ENCODE measurements at places on chromosomes 5 and 9.

- peak; percentile 82 for DNase-seq
Measured at GRCh38 chr9:122122903-122123632, 30.0 kb upstream of the TTLL11 start.

- no peak for DNase-seq
Measured at GRCh38 chr5:150734579-150735384, 24.0 kb downstream of the DCTN4 start.

GRCh38 chr9:109708451-109708945 lies 71.5 kb upstream of the PALM2AKAP2 start:
- no peak for DNase-seq

- DNase-seq: no peak
Measured at GRCh38 chr9:81621785-81622259, 67.5 kb downstream of the TLE1 start.

- DNase-seq: no peak
Measured at GRCh38 chr5:134069553-134069952, 44.9 kb upstream of the TCF7 start.

GRCh38 chr5:120446068-120446492 lies 18.0 kb upstream of the PRR16 start:
- no peak for DNase-seq

DNA sequence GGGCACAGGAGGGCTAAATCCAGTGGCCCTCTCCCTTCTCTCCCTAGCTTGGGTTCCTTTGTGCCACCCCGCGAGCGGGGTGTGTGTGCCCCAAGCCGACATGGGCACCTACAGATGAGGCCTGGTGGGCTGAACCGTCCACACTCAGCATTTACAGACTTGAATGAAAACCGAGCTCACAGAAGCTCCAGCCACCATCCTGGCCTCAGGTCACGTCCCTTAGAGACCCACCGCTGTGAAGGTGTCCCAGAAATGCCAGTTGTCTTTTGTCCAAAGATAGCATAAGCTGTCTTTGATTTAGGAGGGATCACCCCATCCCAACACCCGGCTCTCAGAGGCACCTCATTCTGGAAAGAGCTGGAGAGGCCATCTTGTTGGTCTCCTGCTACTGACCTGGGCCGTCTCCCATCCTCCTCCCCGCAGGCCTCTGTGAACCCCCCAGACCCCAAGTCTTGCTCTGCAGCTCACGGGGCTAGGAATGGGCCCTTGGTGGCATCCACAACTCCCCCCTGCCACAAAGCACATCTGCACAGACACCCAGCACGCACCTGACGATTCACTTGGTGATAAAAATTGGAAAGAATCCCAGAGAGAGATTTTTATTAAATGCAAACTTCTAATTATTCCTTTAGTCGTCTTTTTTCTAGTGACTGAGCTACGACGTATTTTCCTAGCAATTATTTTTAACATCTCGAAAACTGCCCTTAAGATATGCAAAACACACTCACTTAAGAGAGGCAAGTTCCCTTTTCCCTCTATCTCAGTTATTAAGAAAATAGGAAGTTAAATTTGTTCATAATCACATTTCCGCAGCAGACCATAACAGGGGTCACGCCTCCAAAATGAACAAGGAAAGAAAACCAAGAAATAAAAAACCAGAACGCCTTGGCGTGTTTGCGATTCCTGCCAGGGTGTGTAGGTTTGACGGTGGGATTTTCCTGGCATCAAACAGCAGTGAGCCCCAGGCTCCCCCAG lies 80.5 kb upstream of the LMX1B start:
- DNase-seq: no peak

DNA sequence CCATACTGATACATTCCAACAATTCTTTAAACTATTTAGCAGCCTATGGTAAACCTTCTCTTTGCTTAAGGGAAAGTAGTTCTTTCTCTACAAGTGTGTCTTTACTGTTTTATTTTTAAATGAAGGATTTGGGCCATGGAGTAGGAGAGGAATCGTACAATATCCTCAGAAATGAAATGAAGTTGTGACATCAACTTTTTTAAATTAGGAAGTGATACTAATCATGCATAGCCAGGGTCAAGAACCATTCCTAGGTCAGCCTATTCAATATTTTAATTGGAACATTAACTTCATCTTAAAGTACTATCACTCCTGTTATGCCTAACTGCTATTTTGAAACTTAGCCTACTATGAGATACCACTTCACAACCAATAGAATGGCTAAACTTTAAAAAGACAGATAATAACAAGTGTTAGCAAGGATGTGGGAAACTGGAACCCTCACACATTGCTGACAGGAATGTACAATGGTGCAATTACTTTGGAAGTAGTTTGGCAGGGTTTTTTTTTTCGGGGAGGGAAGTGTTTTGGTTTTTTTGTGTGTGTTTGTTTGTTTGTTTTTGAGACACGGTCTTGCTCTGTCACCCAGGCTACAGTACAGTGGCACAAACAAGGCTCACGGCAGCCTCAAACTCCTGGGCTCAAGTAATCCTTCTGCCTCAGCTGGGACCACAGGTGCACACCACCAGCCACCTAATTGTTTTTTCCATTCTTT lies 10.7 kb downstream of the AGTPBP1 start:
- DNase-seq: no peak

DNA sequence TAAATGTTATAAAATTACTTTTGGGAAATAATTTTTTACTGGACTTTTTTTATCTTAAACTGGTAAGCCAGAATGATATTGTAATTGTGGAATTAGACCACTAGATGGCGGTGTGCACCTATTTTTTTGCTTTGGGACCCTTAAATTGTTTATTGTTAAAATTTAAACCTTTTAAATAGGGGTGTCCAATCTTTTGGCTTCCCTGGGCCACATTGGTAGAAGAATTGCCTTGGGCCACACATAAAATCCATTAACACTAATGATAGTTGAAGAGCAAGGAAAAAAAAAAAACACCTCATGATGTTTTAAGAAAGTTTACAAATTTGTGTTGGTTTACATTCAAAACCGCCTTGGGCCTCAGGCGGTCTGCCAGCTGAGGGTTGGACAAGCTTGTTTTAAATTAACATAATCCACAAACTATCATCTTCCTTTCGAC lies 28.4 kb upstream of the GADD45G start:
- no peak for DNase-seq

DNA sequence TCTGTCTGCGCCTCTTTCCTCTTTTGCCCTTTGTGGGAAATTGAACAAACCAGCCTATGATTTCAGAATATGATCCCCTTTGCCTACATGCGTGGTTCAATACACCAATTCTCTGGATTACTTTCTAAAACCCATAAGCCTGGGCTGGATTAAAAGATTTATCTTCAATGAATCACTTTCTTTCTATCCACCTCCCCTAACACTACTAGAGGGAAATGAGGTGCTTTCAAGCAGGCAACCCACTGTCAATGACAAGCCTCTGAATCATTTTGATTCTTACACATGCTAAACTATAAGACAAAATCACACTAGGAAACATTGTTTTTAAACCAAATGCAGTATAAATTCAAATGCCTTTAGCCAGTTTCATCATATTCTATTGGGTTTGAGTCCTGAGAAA lies 257.5 kb downstream of the AGTPBP1 start:
- no peak for DNase-seq

DNA sequence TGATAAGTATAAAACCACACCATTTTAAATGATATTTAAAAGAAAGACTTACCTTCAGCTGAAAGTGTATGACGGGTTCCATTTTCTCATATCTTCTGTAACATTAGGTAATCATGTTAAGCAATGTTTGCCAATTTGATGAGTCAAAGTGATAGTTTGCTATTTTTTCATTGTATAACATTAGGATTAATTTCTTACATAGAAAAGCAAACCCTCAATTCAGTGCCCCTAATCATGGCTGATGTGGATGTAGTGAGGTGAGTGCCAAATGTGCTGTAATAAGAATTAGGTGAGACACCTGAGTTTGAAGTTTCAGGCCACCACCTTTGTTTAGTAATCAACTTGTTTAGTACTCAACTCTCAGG lies 68.0 kb downstream of the UNC13B start:
- DNase-seq: no peak

DNA sequence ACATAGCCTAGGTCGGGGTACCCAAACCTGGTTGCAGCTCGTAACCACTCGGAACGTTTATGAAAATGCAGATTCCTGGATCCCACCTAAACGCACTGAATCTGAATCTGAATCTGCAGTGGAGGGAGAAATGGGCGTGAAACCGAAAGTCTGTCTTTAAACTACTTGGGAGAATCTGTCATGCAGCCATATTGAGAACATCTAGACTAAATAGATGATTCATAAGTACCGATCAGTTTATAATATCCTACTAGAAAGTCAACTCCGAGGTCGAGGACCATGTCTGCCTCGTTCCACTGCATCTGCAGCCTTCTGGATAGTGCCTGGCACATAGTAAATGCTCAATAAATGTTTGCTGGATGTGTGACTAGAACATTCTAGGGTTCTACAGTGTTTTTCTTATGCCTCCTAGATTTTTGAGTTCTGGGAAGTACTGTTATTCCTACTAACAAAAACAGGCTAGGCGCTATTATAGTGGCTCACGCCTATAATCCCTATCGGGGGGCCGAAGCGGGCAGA lies 632 bp downstream of the COQ4 start:
- DNase-seq: no peak

DNA sequence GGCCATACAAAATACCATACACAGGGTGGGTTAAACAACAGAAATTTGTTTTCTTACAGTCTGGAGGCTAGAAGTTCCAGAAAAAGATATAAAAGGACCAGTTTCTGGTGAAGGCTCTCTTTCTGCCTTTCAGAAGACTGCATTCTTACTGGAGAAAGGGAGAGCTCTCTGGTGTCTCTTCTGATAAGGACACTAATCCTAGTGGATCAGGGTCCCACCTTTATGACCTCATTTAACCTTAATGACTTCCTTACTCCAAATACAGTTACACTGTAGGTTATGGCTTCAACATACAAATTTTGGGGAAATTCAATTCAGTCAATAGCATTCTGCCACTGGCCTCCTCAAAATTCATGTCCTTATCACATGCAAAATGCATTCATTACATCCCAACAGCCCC lies 351.9 kb upstream of the POU5F2 start:
- DNase-seq: no peak

- DNase-seq: no peak
Measured at GRCh38 chr9:117682955-117683710, 21.1 kb upstream of the TLR4 start.

DNA sequence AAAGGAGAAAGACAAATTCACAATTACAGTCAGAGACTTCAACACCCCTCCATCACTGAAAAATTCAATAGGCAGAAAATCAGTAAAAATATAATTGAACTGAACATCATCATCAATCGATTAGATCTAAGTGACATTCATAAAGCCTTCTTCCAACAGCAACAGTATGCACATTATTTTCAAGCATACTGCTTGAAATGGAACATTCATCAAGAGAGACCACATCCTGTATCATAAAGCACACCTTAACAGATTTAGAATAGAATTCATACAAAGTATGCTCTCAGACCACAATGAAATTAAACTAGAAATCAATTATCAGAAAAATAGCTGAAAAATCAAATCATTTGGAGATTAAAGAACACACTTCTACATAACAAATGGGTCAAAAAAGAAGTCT lies 39.1 kb downstream of the ERMP1 start:
- DNase-seq: no peak

- peak; percentile 76 for DNase-seq
Measured at GRCh38 chr9:133619791-133620190, 10.6 kb upstream of the FAM163B start.

DNA sequence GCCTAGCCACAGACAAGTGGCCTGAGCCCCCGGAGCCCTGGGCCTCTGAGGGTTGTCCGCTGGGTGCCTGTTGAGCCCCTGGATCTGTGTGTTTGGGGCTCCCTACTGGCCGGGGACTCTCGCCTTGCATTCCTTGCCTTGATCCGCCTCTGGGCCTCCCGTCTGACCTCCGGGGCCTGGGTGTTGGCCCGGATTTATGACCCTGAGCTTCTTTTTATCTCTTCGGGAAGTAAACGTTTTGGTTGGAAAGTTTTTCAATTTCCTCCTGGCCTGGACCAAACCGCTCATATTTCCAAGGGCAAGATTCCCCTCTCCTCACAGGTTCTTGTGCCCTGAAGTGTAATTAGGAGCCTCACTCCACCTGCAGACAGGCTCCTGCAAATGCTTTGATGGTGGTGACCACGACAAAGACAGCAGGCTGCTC lies 69.3 kb upstream of the EGFLAM start:
- no peak for DNase-seq

GRCh38 chr9:130779153-130779855 lies 55.8 kb upstream of the ABL1 start:
- DNase-seq: no peak

DNA sequence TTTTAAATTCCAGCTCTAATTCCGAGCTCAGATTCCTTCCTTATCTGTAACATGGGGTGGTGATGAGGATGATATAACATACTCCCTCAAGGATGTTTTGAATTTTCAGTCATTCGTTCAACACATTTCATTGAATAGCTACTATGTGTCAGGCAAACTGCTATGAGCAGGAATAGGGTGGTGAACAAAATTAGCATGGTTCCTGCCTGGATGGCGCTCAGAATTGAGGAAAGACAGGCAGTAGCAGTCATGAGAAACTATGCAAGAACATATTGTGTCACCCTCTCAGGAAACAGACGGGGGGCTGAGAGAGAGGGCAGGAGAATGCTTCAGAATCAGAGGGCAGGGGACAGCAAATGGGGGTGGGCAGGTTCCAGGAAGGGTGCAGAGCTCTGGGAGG lies 265.2 kb downstream of the NSG2 start:
- no peak for DNase-seq

DNA sequence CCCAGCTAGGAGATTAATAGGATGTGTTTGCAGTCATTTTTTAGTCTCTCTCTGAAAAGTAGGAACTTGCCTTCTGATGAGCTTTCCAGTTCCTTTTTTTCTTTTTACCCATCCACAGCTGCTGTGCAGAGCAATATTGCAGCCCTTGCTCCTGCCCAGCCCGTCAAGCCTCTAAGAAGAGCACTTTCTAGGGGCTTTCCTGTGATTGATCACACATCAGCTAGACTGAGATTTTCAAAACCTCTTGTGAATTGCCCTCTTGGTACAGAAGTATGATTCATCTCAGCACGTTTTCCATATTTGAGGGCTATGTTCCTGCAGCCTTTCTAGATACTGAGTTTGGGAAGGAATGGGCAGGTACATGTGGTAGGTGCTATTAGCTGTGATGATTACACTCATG lies 93.9 kb downstream of the GALNT10 start:
- no peak for DNase-seq

DNA sequence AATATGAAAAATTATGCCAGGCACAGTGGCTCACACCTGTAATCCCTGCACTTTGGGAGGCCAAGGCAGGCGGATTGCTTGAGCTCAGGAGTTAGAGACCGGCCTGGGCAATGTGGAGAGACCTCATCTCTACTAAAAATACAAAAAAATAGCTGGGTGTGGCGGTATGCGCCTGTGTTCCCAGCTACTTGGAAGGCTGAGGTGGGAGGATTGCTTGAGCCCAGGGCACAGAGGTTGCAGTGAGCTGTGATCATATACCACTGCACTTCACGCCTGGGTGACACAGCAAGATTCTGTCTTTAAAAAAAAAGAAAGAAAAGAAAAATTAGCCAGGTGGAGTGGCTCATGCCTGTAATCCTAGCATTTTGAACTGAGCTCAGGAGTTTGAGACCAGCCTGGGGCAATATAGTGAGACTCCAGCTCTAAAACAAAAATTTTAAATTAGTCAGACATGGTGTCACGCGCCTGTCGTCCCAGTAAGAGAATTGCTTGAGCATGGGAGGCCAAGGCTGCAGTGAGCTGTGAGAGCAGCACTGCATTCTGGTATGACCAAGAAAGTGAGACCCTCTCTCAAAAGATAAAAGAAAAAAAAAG lies 18.0 kb downstream of the PLAA start:
- DNase-seq: no peak
